ENCODE measurements at places on chromosomes 2 and 18.

GRCh38 chr18:51523671-51524070 is 326.2 kb upstream of the MEX3C start:
- no peak for DNase-seq

DNA sequence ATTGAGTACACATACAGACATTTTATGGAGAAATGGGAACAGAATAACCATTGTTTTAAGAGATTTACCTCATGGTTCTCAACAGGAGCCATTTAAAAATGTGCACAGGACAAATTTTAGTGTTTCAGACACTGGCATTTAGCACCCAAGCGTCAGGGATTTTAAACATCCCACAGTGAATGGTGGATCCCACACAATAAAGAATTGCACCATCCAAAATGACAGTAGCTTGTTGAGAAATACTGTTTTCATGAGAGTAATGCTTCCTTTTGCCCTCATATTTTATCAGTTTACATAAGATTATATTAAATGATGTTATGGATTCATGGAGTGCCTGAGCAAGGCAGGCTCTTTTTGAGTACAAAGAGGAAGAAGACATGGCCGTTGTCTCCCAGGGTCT is 54.0 kb downstream of the MFSD6 start:
- no peak for DNase-seq

DNA sequence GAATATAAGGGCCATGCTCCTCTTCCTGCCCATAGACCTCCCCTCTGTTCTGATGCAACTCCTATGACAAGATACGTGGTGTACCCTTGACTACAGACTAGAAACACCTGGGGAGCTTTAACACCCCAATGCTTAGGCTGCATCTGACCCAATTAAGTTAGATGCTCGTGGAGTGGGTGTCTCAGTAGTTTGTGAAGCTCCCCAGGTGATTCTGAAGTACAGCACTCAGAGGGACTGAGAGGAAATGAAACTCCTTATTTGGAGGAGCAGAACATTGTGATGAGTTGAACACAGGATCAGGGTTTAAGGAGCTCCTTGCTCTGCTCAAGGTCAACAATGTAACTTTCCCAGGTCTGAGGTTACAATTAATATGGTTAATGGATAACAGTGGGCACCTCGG is 80.3 kb upstream of the TTC39C start:
- no peak for DNase-seq

GRCh38 chr2:219508971-219509779 is 5.1 kb upstream of the ASIC4 start:
- DNase-seq = no peak

DNA sequence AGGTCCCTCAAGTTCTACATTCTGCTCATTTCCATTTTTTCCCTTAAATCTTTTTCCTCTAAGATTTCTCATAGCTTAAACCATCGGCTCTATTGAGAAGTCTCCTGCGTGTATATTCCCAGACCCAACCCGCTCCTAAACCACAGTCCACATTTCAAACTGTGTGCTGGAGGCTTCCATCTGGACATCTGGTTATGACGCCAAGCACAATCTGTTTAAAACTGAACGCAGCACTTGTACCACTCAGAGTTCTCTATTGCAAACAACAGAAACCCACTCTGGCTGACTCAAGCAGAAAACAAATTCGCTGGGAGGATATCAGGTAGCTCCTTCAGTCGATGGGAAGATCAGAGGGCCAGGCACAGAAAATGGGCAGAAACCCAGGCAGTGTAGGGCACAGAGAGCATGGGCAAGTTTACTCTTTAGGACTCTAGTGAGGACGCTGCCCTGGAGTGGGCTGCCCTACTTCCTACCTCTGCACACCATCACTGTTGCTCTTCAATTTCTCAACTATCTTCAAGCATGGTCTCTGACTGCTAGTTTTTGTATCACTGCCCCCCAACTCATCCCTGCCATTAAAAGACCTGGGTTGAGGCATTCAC is 5.6 kb upstream of the EML4 start:
- no peak for DNase-seq

- DNase-seq = no peak
Measured at GRCh38 chr2:86646865-86647264, 23.2 kb upstream of the RNF103 start.

DNA sequence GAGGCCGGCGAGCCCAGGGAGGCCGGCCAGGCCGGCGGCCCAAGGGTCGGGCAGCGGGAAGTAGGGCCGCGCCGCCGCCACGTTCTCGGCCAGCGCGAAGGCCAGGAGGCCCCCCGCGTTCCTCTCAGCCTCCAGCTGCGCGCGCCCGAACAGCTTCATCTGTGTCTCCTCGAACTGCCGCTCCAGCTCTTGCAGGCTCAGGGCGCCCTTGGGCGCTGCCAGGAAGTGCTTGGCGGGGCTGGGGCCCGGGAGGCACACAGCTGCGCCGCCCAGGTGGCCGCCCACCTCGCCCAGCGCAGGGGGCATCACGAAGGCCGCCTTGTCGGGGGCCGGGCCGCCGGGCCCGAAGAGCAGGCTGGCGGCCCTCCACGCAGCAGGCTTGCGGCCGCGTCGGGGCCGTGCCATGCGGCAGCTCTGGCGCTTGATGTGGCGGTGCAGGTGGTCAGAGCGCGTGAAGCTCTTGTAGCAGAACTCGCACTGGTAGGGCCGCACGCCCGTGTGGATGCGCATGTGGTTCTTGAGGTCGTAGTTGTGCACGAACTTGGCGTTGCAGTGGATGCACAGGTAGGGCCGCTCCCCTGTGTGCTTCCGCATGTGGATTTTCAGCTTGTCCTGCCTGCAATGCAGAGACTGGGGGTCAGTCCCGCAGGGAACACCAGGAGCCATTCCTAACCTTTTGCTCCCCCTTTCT is 99.0 kb upstream of the SMAD2 start:
- no peak for DNase-seq

DNA sequence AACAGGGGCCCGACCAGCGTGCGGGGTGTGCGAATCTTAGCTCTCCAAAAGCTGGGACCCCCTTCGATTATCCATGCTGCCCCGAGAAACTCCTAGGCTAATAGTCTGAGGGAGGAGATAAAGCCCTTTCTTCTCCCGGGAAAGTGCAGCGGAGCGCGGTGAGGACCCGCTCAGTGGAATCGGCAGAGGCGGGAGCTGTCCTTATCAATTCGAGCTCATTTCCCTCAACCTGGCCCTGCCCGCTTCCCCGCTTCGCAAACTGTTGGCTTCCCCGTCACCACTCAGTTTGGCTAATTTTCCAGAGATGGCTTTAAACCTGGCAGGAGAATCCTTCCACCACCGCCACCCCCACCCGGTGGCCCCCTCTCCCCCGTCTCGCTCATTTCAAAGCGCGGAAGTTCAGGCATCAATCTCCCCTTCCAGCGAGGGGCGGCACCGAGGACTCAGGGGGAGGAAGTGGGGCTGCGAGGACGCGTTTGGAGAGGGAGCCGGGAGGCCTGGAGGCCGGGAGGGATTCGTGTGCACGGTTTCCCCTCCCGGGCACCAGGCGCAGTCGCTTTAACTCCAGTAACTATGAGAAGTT is 1.6 kb downstream of the KLHL14 start:
- peak; percentile 9 for DNase-seq

DNA sequence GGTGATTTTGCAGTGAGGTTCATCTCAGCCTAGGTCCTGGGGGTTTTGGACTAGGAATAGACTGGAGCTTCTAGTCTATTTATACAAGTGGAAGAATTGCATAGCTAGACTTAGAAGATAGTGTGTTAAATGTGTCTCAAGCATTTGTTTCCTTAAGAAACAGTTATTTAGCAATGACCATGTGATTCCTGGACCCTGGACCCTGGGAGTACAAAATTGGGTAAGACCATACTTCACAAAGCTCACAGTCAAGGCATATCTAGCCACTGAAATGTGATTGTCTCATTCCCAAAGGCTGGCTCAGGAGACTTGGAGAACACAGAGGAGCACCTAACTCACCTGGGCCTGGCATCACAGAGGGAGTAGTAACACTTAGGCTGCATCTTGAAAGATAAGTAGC is 754.5 kb downstream of the SATB2 start:
- no peak for DNase-seq

DNA sequence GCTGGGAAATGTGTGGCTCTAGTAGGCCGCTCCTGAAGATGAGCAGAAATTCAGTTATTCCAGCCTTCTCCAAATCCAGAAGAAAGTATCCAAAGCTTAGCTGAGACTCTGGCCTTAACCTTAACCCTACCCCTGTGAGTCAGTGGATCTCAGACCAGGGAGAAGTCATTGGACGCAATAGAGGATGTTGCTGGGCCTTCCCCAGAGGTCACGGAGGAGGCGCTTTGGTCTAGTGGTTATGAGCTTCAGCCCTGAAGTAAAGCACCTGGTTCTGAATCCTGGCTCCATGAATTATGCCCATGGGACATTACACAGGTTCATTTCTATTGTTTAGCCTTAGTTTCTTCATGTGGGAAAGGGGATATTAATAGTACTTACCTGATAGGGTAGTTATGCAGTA is 24.0 kb downstream of the PKDCC start:
- no peak for DNase-seq

- no peak for DNase-seq
Measured at GRCh38 chr18:49853436-49853835, 40.1 kb upstream of the ACAA2 start.

GRCh38 chr2:113181258-113182051 is 7.7 kb downstream of the PSD4 start:
- DNase-seq = no peak

All from cortex of kidney (tissue), 1 donor.